ENCODE measurements at places on chromosomes 7 and 10.

DNA sequence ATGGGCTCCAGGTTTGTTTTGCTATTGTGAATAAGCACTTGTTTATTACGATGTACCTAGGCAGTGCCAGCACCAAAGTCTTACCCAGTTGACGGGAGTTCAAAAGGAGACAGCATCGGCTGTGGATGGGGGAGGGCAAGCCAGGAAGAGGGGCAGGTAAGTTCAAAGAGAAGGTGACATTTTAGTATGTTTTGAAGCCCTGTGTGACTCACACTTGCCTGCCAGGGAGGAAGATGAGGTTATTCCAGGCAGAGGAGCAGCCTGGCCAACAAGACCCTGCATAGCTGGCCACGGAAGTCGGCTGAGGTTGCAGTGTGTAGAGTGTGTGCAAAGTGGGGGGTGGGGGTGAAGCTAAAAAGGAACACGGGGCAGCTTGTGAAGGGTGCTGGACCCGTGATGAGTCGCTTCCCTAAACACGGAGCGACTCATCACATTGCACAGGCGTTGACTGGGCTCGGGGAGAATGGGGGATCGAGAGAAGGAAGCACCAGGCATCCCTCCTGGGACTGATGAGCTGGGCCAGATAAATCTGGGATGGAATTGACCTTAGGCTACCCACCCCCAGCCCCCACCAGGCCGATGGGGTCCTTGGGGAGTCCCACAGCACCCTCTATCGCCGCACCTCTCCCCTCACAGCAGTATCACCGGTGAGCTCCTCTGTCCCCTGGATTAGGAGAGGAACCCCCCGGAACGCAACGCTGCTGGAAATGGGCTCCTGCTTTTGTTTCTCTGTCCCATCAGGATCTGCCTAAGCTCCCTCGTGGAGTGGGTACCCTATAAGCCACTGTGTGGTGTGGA, 97.9 kb upstream of the IKZF1 start:
- DNase-seq: no peak

GRCh38 chr7:137669706-137670105, 177.1 kb downstream of the DGKI start:
- DNase-seq: peak; percentile 56

GRCh38 chr10:121043124-121043849, 192.1 kb downstream of the WDR11 start:
- DNase-seq: no peak

GRCh38 chr10:5291501-5292195, 73.1 kb upstream of the UCN3 start:
- DNase-seq: peak; percentile 89

- DNase-seq: no peak
These were observed 13.0 kb upstream of the CYREN start for GRCh38 chr7:135183478-135183877.

DNA sequence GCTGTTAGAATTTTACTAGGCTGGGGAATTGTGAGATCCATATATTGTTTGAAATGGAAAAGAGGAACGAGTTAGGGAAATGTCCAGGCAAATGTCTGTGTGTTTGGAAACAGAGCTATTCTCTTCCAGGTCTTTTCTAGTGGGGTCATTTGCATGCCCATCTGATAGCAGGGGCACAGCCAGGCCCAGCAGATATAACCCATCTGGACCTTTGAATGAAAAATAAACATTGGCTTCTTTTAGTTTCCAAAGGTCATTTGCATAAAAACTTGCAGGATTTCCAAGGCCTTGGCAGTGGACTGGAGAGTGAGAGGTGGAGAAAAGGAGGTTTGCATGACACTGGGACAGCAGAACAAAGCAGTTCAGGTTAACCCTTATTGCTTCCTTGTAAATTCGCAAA, 188.0 kb upstream of the GPR26 start:
- no peak for DNase-seq

- no peak for DNase-seq
These were observed 68.4 kb upstream of the RAPGEF5 start for GRCh38 chr7:22425361-22425760.
